ENCODE measurements at places on chromosomes 2 and 18.

GRCh38 chr18:75779450-75779849 lies 351.9 kb upstream of the SMIM21 start:
- no peak for DNase-seq

DNA sequence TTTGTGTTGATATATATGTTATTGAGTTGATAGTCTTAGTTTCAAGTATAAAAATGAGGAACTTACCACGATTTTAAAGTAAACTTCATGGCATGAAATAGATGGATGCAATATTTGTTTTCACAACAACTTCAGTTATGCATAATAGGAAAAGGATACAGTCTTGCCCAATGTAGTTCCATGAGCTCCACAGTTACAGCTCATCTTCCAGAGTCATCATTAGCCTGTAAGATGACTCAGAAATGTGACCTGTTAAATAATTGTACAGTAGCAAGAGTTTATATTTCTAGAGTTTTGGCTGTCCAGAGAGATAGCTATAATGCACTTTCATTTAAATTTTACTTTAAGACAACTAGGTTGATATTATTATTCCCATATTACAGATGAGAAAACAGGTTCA lies 80.9 kb upstream of the ARHGAP28 start:
- no peak for DNase-seq

DNA sequence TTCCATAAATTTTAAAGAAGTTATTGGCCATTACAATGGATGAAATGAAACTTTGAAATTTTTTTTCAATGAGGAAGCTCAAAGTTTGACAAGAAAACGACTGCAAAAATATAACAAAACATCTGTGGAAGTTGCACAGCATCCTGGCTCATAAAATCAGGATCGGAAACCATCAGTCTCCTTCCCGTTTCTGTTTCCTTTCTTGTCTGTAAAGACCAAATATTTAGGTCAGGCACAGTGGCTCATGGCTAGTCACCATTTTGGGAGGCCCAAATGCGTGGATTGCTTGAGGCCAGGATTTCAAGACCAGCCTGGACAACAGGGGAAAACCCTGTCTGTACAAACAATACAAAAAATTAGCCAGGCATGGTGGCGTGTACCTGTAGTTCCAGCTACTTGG lies 27.6 kb upstream of the SSB start:
- no peak for DNase-seq

GRCh38 chr2:178761759-178762371 lies 45.4 kb downstream of the TTN start:
- DNase-seq, result peak; percentile 5

GRCh38 chr2:154466226-154466625 lies 232.3 kb upstream of the KCNJ3 start:
- no peak for DNase-seq

GRCh38 chr18:58915006-58915799 lies 50.5 kb downstream of the ZNF532 start:
- DNase-seq, result no peak

GRCh38 chr2:211722928-211723327 lies 815.7 kb downstream of the ERBB4 start:
- DNase-seq, result no peak

GRCh38 chr18:9494778-9495331 lies 19.5 kb downstream of the RALBP1 start:
- DNase-seq, result no peak

DNA sequence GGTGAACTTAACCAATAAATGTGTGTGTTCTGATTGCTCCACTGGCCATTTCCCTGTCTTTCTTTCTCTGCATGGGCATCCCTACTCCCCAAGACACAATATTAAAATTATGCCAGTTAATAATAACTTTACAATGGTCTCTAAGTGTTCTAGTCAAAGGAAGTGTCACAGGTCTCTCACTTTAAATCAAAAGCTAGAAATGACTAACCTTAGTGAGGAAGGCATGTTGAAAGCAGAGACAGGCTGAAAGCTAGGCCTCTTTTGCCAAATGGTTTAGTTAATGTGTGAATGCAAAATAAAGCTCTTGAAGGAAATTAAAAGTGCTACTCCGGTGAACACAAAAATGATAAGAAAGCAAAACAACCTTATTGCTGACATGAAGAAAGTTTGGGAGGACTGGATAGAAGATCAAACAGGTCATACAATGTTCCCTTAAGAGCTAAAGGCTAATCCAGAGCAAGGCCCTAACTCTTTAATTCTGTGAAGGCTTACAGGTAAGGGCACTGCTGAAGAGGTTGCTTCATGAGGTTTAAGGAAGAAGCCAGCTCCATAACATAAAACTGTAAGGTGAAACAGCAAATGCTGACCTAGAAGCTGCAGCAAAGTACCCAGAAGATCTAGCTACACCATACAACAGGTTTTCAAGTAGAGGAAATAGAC lies 44.0 kb upstream of the ARHGAP15 start:
- no peak for DNase-seq

DNA sequence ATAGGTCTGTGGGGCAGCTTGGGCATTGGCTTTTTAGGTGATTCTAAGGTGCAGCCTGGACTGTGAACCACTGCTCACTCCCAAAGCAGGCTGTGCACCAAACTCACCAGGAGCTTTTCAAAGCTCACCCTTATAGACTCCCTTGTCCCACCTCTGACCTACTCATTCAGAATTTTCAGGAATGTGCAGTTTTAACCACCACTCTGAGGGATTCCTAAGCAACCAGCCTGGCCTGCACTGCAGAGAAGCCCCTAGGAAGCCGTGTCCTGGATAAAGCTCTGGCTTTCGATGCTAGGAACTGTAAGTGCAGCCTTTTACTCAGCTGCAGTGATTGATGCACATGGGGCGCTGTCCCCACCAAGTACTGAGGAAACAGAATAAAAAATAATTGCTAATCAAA lies 33.0 kb downstream of the MRO start:
- no peak for DNase-seq

GRCh38 chr2:111706481-111707001 lies 177.5 kb downstream of the ANAPC1 start:
- DNase-seq, result no peak

GRCh38 chr2:201220102-201220570 lies 37.2 kb downstream of the CASP10 start:
- DNase-seq, result no peak

GRCh38 chr18:67717800-67718199 lies 201.3 kb upstream of the DSEL start:
- no peak for DNase-seq

GRCh38 chr18:48925491-48925780 lies 25.3 kb downstream of the SMAD7 start:
- DNase-seq, result no peak

- DNase-seq, result no peak
These were observed 218.8 kb downstream of the CBLN2 start for GRCh38 chr18:72325307-72325706.

DNA sequence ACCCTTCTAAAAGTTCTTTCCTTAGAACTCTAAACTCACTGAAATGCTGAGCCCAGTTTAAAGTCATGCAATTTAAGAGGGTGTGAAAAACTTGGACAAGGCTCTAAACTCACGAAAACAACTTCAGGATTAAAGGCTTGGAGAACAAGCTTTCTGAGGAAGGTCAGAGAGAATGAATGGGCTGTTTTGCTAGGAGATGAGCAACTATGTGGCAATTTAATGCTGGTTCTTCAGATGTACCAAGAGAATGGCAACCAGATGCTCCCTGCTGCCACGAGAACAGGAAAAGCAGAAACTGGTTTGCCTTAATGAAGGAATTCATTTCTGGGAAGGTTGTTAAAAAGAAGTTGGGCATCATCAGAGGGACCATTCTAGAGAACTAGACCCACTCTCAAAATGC lies 77.8 kb upstream of the PMAIP1 start:
- DNase-seq, result no peak

- DNase-seq, result no peak
These were observed 4.6 kb downstream of the ACMSD start for GRCh38 chr2:134842930-134843490.

GRCh38 chr2:18998491-18998890 lies 359.9 kb downstream of the OSR1 start:
- DNase-seq, result no peak

DNA sequence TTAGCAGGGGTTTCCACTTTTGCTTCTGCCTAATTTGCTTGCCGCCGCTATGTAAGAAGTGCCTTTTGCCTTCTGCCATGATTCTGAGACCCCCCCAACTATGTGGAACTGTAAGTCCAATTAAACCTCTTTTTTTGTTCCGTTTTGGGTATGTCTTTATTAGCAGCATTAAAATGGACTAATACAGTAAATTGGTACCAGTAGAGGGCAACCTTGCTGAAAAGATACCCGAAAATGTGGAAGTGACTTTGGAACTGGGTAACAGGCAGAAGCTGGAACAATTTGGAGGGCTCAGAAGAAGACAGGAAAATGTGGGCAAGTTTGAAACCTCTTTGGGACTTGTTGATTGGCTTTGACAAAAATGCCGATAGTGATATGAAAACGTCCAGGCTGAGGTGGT lies 216.1 kb upstream of the FSIP2 start:
- DNase-seq, result no peak

- DNase-seq, result no peak
These were observed 96.1 kb upstream of the ODC1 start for GRCh38 chr2:10544252-10544651.

DNA sequence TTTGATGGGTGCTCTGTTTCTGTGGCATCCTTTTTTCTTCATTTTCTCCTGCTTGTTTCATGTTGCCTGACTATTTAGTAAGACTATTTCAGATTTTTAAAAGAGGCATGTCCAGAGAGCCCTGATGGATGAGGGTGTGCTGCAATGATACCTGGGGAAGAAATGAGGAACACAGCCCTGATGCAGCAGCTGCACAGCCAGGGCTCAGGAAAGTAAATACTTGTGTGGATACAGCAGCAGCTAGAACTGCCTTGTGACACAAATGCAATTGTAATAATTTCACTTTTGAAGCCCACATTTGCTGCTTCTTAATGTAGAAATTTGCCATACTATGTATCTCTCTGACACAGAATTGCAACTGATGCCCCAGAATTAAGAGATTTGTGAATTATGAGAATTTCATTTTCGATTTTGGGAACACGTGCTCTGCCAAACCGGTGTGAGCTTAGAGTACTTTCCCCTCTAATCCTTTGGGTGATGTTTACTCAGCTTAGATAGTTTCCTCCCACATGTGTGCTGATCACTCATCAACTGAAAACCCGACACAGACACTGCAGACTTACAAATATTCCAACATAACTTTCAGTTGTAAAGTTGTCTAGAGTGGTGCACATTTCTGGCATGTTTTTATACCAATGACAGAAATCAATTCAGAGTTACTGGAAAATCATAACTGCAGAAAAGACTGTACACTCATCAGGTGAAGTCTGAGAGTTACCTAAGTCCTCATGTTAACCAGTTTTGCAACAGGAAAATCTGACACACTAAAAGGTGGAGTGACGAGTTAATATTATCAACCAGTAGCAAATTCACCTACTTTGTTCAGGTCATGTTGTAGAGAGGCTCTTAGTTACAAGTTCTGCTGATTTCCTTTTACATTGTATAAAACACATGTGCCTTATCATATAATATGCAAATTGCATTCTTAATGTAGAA lies 383.4 kb downstream of the CBLN2 start:
- no peak for DNase-seq

DNA sequence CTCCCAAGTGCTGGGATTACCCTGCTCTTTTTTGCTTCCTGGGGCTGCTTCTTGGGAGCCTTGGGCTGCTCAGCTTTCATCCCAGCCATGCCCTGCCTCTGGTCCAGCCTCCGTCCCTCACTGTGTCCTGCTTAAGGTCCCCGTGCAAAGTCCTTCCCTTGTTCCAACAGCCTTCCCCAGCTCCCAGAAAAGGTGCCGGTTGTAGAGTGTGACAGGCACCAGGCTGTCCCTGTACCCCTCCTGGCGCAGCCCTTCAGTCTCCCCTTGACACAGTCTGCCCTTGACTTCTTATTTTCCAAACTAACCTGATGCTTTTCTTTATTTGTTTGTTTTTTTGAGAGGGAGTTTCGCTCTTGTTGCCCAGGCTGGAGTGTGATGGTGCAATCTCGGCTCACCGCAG lies 20.1 kb upstream of the ALPI start:
- no peak for DNase-seq

- DNase-seq, result no peak
These were observed 4.2 kb upstream of the SAP130 start for GRCh38 chr2:128032092-128032491.

- no peak for DNase-seq
These were observed 13.2 kb upstream of the RAPGEF4 start for GRCh38 chr2:172722481-172722880.

- DNase-seq, result no peak
These were observed 9.2 kb upstream of the LRPPRC start for GRCh38 chr2:44004735-44005602.

GRCh38 chr18:59921384-59921891 lies 21.6 kb downstream of the PMAIP1 start:
- no peak for DNase-seq

GRCh38 chr2:105769504-105769903 lies 24.8 kb downstream of the NCK2 start:
- no peak for DNase-seq

DNA sequence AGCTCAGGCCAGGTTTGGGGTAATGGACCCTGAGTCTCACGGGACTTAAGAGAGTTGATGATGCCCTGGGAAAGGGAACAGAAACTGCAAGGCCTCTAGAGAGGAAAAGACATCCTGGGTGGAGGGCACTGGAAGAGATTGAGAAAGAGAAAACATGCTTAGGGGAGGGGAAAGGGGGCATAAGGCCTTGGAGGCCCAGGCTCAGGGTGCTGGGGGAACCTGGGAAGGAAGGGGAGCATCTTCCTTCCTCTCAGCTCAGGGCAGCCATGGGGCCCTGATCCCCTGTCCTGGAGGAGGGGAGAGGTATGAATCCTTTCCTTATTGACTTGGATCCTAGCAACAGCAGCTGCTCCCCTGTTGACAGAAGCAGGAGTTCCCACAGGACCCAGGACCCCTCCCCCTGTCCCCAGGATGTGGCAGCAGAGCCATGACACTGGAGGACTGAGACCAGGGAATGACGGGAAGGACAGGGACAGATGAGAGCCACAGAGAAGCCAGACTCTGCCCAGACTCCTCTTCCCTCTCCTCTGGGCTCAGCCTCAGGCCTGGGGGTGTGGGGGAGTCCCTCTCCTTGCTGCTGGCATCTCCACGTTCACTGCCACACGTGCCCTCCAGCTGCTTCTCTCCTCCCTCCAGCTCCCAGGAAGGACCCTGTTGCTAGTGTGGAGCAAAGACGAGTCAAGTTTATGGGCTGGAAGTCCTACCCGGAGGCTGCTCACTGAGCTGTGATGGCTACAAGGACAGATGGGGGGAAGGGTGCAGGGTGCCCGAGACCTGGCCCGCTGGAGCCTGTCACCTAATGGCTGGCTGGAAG lies 815 bp downstream of the GPBAR1 start:
- no peak for DNase-seq

- no peak for DNase-seq
These were observed 335.5 kb downstream of the CLIP4 start for GRCh38 chr2:29450596-29451222.

GRCh38 chr2:138948070-138948539 lies 167.9 kb upstream of the NXPH2 start:
- DNase-seq, result no peak

- DNase-seq, result no peak
These were observed 68.2 kb upstream of the CXCR4 start for GRCh38 chr2:136185981-136186776.

- no peak for DNase-seq
These were observed 168.0 kb downstream of the SPP2 start for GRCh38 chr2:234218266-234219045.

Measured in right lung (tissue), 10 donors.